ENCODE measurements at places on chromosomes 5 and 9.

DNA sequence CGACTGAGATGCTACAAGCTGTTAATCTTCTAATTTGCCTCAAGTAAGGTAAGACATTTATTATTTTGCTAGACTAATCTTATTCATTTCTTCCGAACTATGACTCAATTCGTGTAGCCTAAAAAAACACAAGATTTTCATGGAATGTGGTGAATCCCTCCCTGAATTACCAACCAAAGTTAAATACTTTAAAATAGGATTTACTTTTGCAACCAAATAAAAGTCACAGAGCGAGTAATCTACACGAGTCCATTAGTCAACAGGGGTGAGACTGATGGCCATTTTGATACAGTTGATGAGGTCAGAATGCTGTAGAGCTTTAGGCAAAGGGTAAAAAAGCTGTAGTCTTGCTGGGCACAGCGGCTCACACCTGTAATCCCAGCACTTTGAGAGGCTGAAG is 13.1 kb upstream of the BNC2 start:
- no peak for DNase-seq

DNA sequence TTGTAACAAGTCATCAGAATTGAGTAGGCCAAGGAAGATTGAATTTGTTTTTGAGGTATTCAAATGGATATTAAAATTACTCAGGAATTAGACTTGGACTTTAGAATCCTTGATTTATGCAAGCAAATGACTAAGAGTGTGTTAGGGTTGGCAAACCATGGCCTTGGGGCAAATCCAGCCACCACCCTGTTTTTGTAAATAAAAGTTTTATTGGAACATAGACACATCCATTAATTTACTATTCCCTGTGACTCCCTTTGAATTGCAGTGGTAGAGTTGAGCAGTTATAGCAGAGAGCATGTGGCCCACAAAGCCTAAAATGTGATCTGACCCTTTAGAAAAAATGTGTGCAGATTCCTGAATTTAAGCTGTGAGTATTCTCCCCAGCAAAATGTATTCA is 115.6 kb downstream of the WDR70 start:
- DNase-seq, result no peak

DNA sequence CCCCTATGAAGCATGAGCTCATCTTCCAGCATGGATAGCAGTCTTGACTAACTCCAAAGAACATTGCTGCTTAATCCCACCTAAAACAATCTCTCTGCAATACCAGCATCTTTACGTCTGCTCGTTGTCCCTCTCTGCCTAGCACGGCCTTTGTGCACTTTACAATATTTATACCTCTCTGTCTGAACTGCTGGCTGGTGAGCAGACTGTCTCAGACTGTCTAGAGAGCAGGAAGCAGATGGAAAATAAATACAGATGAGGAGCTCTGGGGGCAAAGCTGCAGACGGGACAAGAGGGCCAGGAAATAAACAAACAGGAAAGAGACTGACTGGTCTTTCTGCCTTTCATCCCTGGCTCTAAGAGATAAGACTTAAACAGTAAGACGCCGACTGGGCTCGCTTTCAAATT is 224.8 kb downstream of the ENC1 start:
- no peak for DNase-seq

DNA sequence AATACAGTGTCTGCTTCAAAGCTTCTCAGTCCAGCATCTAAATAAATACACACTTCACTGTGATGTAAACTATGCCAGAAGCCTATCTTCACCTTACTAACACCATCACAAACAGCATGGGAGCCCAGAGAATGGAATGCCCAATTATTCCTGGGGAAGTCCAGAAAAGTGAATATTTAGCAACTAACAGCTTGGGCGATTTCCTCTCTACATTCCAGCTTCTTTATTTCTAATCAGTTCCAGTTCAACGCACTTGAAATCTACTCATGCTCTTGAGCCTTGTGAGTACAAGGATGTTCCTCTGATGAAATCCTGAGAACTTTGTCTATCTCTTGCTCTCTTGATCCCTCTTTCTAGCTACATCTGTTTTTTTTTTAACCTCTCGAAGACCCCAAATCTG is 100.4 kb upstream of the C9orf72 start:
- no peak for DNase-seq

DNA sequence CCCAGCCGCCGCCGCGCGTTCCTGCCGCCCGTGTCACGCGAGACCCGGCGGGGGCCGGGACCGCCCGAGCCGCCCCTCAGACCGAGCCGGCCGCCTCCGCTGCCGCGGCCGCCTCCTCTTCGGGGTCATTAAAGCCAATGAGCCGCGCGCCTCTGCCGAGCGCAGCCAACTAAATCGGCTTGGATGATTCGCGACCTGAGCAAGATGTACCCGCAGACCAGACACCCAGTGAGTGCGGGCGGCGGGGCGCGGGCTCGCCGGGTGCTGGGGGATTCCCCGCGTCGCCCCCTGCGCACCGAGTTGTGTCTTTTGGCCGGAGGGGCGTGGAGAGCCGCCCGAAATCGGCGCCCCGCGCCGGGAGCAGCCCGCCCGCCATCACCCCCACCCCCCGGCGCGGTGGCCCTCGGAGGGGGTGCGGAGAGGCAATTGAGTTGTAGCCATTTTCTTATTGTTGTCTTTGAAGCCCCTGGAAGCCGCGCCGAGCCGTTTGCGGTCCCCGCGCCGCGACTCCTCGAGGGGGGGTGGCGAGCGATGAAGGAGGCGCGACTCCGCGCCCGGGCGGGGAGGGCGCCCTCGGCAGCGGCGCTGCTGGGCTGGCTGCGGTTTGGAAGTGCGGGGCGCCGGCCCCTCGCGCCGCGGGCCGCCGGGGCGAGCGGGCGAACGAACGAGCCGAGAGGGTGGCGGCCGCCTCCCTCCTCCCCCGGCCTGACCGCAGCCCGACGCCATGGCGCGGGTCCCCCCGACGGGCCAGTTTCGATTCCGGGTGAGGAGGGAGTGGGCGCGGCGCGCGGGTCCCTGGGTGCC is 1.0 kb downstream of the TLE4 start:
- peak; percentile 65 for DNase-seq

DNA sequence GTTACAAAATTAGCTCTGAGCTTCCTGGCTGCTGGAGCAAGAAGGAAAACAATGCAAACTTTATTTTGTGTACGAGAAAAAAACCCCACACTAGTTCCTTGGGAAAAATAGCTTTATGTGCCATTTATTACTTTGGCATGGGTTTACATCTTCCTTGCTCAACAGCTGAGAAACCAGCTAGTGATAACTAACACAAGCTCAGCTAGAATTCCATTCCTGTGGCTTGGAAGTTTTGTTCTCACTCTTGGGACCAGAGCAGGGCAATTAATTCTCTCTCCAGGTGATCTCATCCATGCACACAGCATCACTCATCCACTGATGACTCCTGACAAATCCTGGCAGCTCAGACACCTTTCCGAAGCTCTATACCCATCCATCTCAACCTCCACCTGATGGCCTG is 104.1 kb downstream of the CRB2 start:
- DNase-seq, result no peak

GRCh38 chr9:19999491-20000057 is 210.7 kb upstream of the SLC24A2 start:
- no peak for DNase-seq

DNA sequence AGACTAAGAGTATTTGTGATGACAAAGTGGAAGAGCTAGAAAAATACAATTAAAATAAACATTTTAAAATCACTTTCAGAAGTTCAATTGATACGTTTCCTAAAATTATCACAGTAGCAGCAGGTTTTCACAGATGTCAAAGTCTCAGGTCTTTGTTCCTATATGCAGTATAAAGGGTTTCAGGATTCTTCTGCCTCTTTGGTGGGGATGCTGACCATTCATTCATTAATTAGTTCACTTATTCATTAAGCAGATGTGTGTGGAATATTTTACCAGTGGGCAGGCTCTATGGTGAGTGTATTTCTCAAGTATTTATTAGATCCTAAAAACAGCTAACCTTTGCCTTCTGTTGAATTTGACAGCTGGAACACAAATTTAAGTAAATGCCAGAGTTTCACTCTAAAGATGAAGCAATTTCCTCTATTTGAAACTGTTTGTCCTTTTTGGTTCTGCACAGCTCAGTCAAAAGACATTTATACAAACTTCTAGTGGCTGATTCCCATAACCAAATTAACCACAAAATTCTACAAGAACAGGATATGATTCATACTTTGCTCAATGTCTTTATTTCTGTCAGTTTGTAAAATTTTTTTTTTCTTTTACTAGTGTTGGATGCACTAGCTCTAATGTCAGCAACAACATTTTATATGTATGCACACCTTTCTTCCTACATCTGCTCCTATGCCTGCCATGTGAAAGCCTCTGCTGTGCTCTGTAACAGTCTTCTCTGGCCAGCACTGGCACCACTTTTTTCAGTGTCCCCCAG is 75.9 kb upstream of the PRR16 start:
- DNase-seq, result peak; percentile 82

GRCh38 chr9:136947955-136948510 is 3.0 kb downstream of the C8G start:
- peak; percentile 56 for DNase-seq

- DNase-seq, result no peak
Observed at GRCh38 chr5:172002310-172002709, 4.1 kb downstream of the FBXW11 start.

DNA sequence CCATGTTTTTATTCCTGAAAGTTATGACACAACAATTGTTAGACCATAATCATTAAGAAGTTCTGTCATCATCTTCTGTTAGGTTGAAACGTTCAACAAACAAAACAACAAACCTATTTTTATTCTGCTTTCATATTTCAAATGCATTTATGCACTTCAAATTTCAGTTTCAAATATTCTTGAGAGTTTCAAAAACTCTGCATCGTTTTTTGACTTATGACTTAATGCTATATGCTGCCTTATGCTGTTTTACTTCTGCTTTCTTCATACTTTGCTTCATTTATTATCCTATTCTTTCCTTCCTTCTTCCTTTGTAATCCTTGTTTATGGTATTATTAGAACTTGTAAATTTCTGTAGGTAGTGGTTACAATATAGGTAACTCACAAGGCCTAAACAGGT is 95.0 kb downstream of the PCSK1 start:
- DNase-seq, result peak; percentile 7
